ENCODE measurements at places on chromosomes 6 and 20.

- DNase-seq: peak; percentile 59
Observed at GRCh38 chr6:683742-684440, 9.0 kb downstream of the EXOC2 start.

- DNase-seq: no peak
Observed at GRCh38 chr20:31707994-31708735, 14.5 kb downstream of the BCL2L1 start.

DNA sequence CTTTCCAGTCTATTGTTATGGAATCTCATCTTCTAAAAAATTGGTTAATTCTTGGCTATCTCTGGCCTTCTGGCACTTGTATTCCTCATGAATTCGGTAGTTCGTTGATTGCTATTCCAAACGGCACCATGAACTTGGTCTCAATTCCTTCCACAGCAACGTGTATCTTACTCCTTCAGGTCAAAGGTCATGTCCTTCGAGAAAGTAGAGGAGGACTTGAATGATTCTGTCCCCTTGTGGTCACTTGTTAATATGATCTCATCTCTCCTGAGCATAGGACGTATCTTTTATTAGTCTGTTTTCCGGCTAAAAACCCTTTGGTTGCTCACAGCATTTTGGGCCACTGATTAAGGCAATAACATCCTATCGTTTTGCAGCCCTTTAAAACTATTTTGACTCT, 9.4 kb downstream of the TLDC2 start:
- DNase-seq: no peak

- DNase-seq: no peak
Observed at GRCh38 chr6:37877373-37878149, 58.0 kb downstream of the ZFAND3 start.

DNA sequence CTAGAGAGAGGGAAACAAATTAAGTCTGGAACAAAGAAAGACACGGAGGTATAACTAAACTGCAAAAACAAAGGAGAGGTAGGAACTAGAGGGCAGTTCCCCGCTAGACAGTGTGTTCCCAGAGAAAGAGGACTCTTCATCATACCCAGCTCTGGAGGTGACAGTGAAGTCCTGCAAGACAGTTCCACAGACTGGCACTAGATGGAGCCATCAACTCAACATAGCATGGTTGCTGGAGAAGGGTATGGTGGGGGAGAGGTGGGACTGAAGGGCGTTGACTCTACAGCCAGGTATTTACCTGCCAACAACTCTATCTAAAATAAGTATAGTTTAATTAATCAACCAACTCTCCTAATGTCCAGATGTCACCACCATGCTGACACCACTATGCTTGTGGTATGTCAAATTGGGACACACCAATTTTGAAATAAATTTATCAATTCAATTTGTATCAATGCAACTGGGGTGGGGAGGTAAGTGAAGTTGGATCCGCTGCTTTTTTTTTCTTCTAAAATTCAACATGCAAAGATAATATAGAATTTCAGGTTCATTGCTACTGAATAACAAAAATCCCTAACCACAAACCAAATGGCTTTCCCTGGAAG, 9.7 kb downstream of the BACH2 start:
- peak; percentile 12 for DNase-seq

DNA sequence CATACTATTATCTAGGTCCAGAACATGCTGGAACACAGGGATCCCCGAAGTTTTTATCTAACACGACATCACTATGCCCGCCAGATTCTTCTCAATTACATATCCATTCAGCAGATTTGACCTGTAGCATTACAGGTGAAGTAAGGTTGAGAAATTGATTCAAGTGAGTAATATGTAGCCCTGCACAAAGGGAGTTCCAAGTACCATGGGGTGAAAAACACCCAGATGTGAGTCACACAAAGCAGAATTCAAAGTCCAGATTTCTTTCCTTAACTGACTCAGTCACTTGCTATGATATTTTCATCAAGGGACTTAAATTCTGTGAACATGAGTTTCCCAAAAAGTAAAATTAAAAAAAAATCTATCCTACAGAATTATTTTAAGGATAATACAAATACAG, 655.4 kb upstream of the PTCHD4 start:
- DNase-seq: no peak

DNA sequence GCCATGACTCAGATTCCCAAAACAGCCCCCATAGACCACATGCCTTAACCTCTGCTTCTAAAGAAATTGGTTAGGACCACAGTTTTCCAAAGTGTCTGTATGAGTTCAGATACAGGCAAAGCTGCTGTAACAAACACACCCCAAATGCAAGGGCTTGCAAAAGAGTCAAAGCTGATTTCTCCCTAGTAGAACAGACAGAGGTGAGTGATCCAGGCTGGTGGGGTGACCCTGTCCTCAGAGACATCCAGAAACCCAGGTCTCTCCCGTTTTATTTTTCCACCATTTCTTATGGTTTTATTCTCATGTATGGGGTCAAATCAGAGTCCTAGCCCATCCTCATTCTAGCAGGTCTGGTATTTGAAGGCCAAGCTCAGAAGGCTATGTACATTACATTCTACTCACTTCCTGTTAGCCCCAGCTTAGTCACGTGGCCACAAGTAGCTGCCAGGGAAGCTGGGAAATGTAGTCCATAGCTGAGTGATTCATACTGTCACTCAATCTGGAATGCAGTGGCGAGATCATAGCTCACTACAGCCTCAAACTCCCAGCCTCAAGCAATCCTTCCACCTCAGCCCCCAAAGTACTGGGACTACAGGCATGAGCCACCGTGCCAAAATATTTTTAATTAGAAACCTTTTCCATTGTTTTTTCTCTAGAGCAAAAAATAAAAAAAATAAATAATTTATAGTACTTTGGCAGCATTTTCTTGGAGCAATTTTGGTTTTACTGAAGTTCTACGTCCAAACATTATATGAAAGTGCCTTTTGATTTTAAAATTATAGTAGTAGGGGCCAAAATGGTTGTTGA, 175.2 kb downstream of the ZMYND8 start:
- DNase-seq: no peak
